ENCODE measurements at places on chromosomes 5 and 9.
A peak's percentile ranks its signal among the peaks of the same experiment; 100 is the strongest.

DNA sequence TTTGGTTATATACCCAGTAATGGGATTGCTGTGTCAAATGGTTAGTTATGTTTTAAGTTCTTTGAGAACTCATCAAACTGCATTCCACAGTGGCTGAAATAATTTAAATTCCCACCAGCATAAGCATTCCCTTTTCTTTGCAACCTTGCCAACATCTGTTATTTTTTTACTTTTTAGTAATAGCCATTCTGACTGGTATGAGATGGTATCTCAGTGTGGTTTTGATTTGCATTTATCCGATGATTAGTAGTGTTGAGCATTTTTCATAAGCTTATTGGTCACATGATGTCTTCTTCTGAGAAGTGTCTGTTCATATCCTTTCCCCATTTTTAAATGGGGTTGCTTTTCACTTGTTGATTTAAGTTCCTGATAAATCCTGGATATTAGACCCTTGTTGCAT, 435.7 kb upstream of the RIOK2 start:
- DNase-seq = no peak

- peak; percentile 66 for DNase-seq
Measured at GRCh38 chr5:77851176-77852067, 75.3 kb upstream of the TBCA start.

GRCh38 chr5:117863586-117864296, 1124.6 kb downstream of the DTWD2 start:
- DNase-seq = no peak

DNA sequence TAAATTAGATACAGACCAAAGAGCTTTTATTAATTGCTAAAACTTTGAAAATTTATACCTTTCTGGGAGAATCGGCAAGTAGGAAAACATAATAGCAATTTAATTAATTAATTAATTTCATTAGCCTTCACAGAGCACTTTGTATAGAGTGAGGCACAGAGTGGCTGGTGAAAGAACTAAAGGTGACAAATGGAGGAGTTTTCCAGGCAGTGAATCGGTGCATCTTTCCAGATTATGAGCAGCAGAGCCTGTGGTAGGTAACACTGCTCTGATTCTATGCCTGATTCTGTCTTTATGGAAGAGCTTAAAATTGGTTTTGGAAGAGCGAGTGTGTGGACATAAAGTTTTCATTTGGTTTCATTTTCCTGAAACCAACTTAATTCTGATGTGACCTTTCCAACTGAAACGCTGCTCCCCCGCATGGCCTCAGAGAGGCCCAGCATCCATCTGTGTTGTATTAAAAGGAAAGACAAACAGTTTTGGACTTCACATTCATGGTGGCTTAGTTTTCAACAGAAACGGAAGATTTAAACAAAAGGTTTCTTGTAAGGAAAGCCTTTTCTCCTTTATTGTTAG, 188.9 kb upstream of the RPS23 start:
- DNase-seq = peak; percentile 70

DNA sequence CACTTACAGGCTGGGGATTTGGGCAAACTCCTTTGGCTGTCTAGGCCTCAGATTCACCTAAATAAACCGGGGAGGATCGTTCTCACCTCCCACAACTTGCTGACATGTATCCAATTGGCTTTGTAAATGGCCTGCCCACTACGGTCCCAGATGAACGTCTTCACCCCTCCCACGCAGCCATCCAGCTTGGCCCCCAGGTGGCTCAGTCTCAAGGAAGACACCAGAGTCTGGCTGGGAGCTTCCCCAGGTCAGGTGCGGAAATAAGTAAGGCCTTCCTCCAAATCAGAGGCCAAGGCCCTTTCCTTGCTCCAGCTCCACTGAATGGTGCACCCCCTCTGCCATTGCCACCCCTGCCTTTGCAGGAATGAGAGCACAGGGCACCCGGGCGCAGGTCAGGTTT, 11.4 kb downstream of the CIZ1 start:
- DNase-seq = no peak

DNA sequence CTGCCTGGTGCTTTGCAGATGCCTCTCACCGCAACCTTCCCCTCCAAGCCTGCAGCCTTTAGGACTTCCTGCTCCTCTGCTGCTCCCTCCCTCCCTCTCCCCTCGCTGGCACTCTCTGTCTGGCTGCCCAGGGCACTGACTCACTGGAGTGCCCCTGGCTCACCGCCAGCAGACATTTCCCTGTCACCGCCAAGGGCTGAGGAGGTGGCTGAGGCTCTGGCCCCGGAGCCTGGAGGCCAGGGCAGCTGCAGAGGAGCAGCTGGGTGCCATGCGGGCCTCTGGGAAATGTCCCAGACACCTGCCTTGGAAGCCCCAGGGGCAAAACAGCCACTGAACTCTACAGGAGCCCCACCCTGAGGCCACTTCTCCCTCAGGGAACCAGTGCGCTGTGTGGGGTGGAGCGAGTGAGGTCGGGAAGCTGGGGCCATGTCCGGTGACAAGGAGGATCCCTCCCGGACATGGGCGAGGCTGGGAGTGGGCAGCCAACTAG, 53.4 kb downstream of the TENT4A start:
- DNase-seq = peak; percentile 58

DNA sequence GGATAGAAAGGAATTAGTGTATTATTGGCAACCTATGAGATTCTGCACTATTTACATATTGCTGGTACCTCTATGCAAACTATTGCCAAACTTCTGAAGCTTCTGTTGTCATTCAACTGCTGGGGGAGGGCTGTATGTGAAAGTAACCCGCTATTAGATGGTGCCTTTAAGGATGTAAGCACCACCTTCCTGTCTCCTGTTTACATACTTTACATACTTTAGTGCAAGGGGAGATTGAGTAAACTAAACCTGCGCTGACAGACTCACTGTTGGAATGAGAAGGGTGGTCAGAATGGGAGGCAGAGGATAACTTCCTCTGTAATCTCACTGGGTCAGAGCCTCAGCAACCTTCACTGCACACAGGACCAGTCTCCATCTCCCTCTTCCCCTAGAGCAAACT, 123.8 kb downstream of the NR3C1 start:
- no peak for DNase-seq

DNA sequence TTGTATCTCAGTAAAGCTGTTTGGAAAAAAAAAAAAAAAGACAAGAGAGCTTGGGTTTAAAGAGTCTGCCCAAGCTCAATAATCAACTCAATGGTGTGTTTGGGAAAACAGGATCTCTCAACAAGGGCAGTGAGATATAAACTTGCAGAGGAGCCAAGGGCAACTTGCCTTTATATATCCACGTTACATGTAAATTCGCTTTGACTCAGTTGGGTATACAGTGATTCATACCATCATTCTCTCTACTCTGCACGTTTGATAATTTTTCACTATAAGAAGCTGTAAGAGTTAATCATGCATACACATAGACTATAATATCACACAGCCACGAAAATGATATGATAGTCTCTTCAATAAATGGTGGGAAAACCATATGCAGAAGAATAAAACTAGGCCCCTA, 24.9 kb downstream of the ADAM19 start:
- no peak for DNase-seq

- no peak for DNase-seq
Measured at GRCh38 chr5:15763754-15764153, 263.8 kb downstream of the FBXL7 start.

DNA sequence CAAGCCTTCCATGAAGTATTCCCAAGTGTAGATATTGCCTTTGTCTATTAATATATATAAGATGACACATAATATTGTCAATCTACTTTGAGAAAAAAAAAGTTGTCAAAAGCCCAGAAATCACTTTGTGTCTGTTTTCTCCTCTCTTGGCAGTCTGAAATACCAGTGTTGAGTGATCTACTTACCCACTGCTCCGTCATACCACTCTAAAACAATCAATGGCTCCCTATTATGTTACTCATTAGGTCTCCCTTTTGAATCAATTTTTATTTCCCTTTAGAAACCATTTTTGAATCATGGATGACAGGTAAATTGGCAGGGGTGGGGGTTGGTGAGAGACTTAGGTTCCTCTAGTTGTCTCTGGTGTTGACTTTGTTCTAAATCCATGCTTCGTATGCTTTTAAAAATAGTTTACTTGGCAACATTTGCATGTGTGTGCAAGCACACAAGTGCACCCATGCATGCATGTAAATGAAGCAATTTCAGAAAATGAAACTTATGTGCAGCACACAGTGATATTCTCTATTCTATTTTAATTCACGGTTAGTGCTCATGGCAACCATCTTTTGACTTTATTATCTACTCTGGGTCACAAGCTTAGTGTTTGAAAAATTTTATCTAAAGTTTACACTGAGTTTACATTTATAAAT, 378.9 kb downstream of the RAB3C start:
- no peak for DNase-seq
